ENCODE measurements at places on chromosomes 1 and 21.

GRCh38 chr1:118247593-118247992 is 62.6 kb upstream of the SPAG17 start:
- DNase-seq: no peak

- DNase-seq: no peak
These were observed 338 bp upstream of the C1orf53 start for GRCh38 chr1:197902131-197902453.

DNA sequence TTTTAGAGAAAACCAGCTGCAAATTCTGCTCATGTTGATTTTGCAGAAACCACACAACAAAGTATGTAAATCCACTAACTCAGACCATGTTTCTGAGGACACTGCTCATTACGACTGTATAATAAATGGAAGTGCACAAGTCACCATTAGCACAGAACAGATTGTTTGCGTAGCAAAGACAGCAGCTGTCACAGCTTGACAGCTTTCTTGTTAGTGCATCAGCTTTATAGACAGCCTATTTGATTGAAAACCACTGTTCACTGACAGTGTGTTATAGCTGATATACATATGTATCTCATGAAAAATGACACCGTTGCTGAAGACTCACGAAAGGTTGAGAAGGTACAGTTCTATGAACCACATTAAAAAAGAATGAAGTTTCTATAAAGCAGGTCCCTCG is 560.2 kb upstream of the ZRANB2 start:
- DNase-seq: no peak

- no peak for DNase-seq
These were observed 10.4 kb upstream of the TLR5 start for GRCh38 chr1:223153177-223154119.

GRCh38 chr1:57041901-57042300 is 76.1 kb upstream of the C8B start:
- no peak for DNase-seq

DNA sequence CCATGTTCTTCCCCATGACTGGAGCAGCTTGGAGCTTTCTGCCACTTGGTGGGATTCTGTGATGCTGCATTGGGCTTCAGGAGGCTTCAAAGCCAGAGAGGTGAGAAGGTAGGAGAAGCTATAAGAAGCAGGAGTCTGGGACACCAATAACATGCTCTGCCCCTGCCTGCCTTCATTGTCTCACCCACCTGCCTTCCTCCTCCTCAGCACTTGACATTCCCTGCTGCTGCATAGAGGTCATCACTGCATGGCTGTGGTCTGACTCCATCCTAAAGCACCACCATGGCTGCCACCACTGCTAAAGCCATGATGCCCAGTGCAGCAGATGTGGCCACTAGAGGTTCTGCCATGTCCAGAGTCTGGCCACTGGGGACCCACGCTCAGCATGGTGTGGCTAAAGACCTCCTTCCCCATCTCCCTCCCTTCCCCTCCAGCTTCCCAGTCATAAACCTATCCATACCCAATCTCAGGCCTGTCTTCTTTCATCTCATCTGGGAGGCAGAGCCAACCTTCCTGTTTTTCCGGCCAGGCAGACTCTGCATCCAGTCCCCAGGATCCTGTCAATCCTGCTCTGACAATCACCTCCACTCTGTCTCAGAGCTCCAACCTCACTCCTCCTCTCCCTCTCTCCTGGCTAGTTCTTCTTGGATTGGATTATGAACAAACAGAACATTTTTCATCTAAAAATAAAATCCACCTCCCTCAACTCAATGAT is 285.1 kb upstream of the POU3F1 start:
- no peak for DNase-seq

- DNase-seq: peak; percentile 67
These were observed 135.0 kb upstream of the COL6A1 start for GRCh38 chr21:45846373-45847160.

DNA sequence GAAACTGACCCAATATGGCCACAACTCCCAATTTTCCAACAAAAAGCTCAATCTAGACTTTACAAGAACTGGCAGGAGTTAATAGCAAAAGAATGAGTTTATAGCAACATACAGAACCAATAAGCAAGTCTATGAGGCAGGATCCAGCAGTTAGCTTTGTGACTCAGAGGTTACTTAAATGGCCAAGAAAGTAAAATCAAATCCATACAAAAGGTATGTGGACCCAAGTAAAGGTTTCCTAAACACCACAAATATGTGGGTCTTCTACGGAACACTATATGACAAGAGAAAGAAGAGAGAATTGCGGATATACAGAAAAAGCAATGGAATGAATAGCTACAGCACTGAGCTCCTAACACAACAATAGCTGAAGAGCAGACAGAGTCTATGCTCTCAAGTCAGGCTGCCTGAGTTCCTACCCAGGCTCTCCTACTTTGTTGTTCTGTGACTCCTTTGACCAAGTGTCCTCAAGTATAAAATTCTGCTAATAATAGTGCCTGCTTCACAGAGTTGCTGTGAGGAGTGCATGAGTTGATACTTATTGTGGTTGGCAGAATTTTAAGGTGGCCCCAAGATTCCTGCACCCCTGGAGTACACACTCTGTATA is 204.3 kb downstream of the SMYD3 start:
- DNase-seq: no peak

GRCh38 chr1:117564227-117565075 is 41.4 kb upstream of the TENT5C start:
- no peak for DNase-seq

- no peak for DNase-seq
These were observed 127.4 kb downstream of the FMN2 start for GRCh38 chr1:240219104-240219503.

DNA sequence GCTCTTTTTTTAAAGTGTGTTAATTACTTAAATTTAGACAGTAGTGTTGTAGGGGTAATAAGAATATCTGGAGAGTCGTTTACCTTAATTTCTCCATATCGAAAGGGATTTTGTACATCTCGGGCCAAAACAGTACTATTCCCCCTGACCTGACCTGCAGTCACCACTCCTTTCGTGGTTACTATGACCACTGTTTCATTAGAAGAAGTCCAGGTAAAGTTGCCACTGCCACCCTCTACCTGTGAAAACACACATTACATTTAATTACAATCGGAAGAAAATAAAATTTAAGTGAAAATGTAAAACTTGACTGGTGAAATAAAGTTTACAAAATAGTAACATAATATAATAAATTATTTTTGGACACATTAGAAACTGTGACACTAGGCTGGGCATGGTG is 37.2 kb downstream of the NUP210L start:
- DNase-seq: no peak

DNA sequence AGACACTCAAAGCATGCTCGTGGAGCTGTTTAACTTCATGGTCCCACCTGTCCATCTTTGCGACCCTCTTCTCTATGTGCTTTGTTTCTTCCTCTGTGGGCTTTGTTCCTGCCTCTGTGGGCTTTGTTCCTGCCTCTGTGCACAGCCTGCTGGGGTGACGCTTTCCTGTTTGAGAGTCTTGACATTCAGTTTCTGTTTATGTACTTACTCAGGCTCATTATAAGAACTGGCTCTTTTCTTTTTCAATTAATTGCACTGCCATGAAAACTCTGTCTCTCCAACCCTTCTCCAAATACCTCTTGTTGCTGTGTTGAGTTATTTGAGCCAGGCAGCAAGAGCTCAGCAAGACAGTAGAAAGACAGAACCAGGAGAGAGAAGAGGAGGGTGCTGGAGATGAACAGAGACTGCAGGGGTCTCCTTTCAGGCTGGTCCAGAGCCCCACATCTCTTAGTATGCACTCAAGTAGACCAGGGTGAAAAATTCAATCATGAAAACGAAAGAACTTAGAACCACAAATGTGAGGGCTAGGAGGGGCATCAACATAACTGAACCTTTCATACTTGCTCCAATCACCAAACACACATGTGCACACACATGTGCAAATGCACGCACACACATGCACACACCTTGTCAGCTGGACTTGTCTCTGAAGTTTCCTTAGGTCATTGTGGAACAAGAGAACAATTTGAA is 88.3 kb upstream of the SGIP1 start:
- no peak for DNase-seq

GRCh38 chr1:199377211-199377610 is 650.3 kb upstream of the NR5A2 start:
- no peak for DNase-seq

DNA sequence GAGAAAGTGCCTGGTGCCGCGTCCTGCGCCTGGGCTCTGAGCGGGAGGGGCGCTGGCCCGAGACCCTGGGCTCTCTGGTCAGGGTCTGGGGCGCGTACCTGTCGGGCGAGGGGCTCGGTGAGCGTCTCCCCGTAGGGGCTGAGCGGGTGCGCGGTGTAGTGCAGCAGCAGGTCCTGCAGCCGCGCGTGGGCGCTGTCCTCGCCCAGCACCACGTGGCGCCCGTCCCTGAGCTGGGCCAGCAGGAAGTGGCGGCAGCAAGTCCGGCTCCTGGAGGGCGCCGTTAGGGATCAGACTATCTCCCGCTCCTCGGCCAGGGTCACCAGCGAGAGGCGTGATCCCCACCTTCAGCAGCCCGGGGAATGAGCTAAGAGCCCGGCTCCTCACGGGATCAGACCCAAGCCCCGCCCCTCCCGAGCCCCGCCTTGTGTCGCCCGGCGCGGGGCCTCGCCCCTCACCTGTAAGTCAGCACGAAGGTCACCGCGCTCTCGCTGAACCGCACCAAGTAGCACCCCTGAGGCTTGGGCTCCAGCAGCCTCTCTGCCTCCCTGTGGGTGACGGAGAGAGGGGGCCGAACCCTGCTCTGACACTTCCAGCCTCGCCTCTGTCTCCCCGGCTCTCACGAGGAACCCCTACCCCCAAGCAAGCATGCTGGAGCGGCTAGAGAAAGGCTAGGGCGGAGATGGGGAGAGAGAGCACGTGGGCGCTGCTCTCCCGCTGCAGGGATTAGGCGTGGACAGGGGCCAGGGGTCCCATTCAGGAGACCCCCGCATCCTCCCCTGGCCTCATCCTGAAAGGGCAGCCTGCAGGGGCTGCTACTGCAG is 2.7 kb downstream of the SH2D2A start:
- peak; percentile 67 for DNase-seq

- DNase-seq: no peak
These were observed 45.8 kb downstream of the TRAF5 start for GRCh38 chr1:211372463-211372862.

DNA sequence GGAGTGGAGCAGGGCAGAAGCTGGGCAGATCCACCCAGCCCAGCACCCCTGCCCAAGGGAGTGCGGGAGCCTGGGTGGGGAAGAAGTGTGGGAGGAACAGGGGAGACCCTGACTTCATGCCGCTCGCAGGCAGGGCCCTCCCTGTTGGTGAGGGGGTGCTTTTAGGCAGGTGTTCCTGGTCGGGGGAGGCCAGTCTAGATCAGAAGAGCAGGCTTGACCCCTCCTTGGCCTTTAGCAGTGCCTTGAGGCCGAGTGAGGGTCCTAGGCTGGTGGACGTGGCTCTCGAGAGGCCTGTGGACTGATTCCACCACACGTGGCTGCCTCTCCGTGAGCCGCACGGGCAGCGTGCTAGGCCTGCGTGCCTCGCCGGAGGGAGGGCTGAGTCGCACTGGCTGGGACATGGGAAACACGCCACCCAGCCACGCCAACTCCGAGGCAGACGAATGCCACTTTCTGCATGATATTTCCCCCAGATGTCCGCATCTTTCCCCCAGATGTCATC is 19.4 kb upstream of the COL18A1 start:
- no peak for DNase-seq

DNA sequence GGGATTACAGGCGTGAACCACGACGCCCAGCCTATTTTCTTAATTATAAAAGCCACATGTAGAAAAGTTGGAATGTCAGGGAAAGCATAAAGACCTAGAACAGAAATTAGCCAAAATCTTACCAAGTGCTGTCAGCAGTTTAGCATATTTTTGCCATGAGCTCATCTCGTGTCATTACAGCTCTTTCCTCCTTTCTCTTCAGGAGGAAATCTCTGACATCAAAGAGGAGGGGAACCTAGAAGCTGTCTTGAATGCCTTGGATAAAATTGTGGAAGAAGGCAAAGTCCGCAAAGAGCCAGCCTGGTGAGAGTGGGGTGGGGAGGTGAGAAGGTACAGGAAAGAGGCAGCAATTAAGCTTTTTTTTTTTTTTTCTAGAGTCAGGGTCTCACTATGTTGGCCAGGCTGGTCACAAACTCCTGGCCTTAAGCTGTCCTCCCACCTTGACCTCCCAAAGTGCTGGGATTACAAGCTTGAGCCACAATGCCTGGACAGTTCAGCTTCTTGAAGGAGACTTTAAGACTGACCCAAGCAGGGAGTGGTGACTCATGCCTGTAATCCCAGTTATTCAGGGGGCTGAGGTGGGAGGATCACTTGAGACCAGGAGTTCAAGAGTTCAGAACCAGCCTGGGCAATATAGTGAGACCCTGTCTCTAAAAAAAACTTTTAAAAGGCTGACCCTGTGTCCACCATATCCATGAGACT is 8.4 kb upstream of the BGLAP start:
- peak; percentile 81 for DNase-seq

- no peak for DNase-seq
These were observed 30.2 kb upstream of the SLAMF1 start for GRCh38 chr1:160676869-160677597.

GRCh38 chr1:25760122-25760719 is 39.8 kb upstream of the SELENON start:
- DNase-seq: no peak

GRCh38 chr1:51288578-51288977 is 41.8 kb downstream of the TTC39A start:
- DNase-seq: no peak

GRCh38 chr1:98749152-98749756 is 87.7 kb downstream of the SNX7 start:
- DNase-seq: peak; percentile 18

- DNase-seq: no peak
These were observed 18.0 kb downstream of the SERTAD4 start for GRCh38 chr1:210250665-210250997.

DNA sequence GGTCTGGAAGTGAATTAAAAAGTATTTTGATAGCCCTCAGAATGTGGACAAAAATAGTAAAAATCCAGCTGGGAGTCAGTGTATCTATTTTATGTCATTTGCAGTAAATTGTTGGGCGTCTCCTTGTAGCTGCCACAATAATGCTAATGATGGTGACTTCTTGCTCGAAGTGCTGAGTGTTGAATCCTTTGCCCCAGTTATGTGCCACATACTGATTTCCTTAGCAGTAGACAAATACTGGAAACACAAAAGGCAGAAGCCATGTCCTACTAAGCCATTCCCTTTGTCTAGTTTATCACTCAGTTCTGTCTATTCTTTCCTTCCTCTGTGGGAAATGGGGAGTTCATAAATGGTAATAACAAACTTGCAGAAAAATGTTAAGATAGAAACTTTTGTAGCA is 70.7 kb upstream of the CXADR start:
- DNase-seq: no peak

Data from fibroblast of villous mesenchyme (primary cell).